ENCODE measurements at places on chromosomes 1 and 21.

DNA sequence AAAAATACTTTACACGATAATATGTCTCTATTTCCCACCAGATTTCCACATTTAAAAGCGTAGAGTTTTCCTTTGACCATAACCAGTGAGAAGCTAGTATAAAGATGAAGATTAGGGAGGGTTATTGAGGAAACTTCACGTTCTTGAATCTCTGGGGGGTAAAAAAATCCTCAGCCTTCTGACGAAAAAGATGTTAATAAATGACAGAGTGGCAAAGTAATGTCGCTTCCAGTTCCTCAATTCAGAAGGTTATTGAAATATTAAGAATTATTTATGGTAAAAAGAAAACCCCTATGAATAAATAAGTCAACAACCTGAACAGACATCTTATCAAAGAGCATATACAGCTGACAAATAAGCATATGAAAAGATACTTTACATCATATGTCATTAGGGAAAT is 241.0 kb downstream of the GPATCH2 start:
- DNase-seq: no peak

- DNase-seq: no peak
Observed at GRCh38 chr21:41913230-41913629, 34.1 kb upstream of the PRDM15 start.

GRCh38 chr1:145993618-145994390 is 2.6 kb downstream of the TXNIP start:
- no peak for DNase-seq

GRCh38 chr1:190175320-190175719 is 302.3 kb downstream of the BRINP3 start:
- DNase-seq: no peak

- no peak for DNase-seq
Observed at GRCh38 chr1:164033782-164034181, 525.2 kb upstream of the PBX1 start.

DNA sequence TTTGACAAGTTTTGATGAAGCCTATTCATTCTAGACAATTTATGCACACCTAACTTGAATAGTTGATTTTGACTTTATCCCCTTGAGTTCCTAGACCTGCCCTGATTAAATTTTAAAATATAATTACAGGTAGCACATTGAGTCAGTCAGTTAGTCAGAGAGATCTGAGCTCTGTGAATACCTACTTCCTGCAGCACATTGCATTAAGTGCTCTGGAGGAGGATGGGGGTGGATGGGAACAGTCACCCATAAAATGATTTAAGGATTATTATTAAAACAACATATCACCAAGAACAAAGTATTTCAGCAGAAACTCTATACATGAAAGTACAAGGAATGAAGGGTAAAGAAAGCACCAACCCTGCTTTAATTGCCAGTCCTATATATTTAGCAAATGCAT is 11.8 kb upstream of the RPF1 start:
- no peak for DNase-seq

Data from GM03348 (cell line).